ENCODE measurements at places on chromosomes 3 and 15. TPM values are rescaled to one million over a fixed set of nuclear protein-coding genes. Genes with fewer than 3 reads are reported as not detected.

DNA sequence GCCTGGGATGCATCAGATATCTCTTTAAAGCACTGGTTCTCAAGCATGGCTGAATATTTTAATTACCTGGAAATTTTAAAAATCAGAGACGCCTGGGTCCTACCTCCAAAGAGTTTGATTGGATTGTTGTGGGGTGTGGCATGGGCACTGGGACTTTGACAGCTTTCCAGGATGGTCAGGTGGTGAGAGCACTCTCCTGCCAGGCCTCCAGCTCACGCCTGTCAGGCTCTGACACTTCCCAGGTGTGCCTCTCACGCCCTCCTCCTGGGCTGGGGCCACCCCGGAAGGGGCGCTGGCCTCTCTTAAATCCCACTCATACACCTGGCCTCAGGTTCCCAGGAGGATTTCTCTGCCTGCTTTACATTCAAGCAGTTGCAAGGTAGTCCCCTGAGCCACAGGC is 48.5 kb downstream of the AMOTL2 start:
- DNase-seq: no peak

DNA sequence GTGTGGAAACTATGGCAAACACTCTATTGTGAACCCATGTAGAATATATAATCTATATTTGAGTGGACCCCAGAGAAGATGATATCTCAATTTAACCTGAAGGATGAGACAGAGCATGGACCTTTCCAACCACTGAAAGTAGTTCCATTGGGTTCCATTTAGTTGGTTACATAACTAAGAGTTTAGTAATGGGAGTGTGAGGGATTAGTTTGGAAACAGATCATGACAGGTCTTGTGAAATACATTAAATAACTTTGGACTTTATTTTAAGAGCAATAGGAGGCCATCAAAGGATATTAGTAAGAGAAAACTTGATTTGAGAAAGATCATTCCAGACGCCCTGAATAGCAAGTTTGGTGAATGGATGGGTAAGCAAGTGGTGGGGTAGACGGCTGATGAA is 487.2 kb upstream of the ROBO2 start:
- DNase-seq: no peak

DNA sequence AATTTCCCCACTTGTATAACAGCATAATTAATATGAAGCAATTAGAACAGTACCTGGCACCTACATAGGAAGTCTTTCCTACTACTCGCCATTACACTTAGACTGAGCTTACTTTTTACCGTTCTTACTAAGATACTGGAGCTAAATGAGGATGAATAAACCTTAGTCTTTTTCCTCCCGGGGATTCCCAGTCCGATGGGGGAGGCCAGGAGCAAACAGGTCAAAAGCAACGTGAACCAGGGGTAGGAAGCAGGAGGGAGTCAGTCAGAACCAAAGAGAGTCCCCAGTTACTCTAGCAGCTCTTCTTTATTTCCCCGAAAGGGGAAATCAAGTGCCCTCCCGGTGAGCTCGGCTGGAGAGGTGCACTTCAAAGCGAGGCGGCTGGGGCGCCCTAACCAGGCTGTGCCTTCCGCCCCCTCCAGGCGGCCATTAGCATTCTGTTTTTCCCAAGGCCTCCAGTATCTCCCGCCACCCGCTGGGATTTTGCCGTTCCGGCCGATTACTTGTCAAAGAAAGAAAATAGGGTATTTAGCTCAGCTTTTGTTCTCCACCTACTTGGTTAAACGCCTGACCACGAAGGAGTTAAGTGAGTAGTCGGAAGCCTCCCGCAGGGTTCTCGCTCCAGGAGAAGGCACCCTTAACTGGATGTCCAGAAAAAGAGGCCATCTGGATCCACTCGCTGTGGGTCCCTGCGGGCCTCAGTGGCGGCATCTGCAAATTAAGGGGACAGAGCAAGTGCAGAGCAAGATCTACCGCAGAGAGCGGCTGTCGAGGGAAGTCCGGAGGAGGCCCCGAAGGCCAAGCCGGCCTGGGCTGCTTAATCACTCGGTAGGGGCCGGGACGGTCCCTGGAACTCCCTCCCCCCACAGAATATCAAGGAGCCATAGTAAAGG is 6.3 kb upstream of the EOMES start:
- no peak for DNase-seq

- DNase-seq: no peak
Observed at GRCh38 chr3:15433531-15433930, 6.1 kb downstream of the EAF1 start.

Gene GADL1
- 4.0 TPM for polyA plus RNA-seq

DNA sequence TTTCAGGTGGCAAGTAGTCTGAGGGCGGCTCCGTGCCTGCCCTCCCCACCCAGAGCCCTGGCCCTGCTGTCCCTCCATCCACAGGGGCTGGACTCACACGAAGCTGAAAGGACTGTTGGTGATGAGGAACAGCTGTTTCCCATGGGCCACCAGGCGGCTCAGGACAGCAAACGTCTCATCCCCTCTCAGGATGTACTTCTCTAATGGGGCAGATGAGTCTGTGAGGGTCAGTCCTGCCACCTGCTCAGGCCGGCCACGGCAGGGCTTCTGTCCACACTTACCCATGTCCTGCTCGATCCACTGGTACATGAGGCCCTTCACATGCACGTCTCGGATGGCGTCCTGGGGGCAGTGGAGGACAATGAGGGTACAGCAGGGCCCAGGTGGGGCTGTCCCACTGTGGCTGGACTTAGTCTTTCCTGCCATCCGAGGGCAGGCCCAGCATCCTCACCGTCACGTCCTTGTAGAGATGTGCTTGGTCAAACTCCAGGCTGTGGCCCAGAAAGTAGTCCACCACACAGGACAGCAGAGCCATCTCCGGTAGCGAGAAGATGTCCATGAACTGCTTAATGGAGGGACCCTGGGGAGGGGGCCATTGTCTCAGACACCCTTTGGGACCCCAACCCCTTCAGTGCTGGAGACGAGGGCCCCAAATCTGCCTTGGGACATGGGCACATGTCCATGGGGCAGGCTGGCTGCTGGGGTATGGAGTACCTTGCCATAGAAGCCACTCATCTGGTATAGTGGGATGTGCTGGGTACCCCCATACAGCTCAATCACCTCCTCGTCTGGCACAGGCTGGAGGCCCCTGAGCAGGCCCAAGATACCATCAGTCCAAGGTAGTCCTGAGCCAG is 5.7 kb downstream of the NT5DC2 start:
- no peak for DNase-seq

Gene PAK2
- 53.3 TPM for polyA plus RNA-seq

Gene CLRN1
- polyA plus RNA-seq: not detected

Gene CTXN2
- not detected for polyA plus RNA-seq

Gene NRROS
- polyA plus RNA-seq: 3.4 TPM

Gene LRRC2
- 1.9 TPM for polyA plus RNA-seq

- DNase-seq: no peak
Observed at GRCh38 chr15:61917457-61917856, 142.8 kb downstream of the VPS13C start.

- no peak for DNase-seq
Observed at GRCh38 chr15:59531066-59531675, 80.4 kb upstream of the GCNT3 start.

Gene ILDR1
- 0.30 TPM for polyA plus RNA-seq

DNA sequence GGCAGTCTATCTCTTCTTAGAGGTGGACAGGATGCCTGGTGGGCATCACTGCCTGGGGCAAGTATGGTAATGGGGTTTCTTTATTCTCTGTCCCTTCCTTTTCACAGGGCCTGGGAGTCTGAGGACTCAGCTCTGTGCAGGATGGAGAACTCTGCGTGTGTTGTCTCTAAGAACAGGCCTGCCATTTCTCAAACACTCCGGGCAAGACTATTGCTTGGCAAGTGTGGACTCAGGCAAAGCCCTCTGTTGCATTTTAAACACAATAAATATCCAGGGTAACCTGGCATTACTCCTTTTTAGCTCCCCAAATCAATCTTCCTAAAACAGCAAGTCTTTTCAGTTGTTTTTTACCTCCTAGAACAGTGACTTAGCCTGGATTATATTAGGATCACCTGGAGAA is 185.1 kb upstream of the ROPN1 start:
- DNase-seq: no peak

Data from left renal pelvis (tissue), 4 donors.